ENCODE measurements at places on chromosomes 2 and 18. TPM values are rescaled to one million over a fixed set of nuclear protein-coding genes. Genes with fewer than 3 reads are reported as not detected.

NEU2 gene
- total RNA-seq, result not detected

SALL3 gene
- 0.10 TPM for total RNA-seq

C2orf81 gene
- 0.34 TPM for total RNA-seq

ALLC gene
- not detected for total RNA-seq

GRHL1 gene
- 0.82 TPM for total RNA-seq

MBD5 gene
- 12.1 TPM for total RNA-seq

UPP2 gene
- total RNA-seq, result not detected

POTEI gene
- total RNA-seq, result 0.06 TPM

WDR43 gene
- 57.3 TPM for total RNA-seq

NYAP2 gene
- not detected for total RNA-seq

OSR1 gene
- total RNA-seq, result 1.3 TPM

NT5DC4 gene
- total RNA-seq, result not detected

All from glomerular endothelial cell (primary cell).